Activated CD4-positive, CD25-positive, alpha-beta regulatory T cell treated with anti-CD3 and anti-CD28 coated beads, Interleukin-2, amount 50 U/mL, for 24 hours (primary cell): ENCODE measurements at places on chromosomes 1 and 21.
A peak's percentile ranks its signal among the peaks of the same experiment; 100 is the strongest.

DNA sequence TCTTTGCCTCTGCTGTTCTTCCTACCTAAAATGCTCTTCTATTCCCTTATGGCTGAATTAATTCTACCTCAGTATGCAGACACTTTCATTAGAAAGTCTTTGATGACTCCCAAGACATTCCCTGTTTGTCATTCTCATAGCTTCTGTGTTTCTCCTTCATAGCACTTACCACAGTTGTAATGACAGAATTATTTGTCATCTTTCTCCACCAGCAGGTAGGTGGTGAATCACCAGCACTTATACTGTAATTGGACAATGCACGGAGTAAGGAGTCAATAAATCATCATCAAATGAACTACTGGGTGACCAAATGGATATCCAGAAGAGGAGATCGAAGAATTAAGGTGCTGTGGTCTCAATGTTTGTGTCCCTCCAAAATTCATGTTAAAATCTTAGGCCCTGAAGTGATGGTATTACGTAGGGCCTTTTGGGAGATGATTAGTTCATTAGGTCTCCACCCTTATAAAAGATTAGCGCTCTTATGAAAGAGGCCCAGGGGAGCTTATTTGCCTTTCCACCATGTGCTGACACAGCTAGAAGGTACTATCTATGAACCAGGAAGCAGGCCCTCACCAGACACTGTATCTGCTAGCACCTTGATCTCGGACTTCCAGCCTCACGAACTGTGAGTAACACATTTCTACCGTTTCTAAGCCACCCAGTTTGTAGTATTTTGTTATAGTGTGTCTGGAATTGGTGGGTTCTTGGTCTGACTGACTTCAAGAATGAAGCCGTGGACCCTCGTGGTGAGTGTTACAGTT lies 2.4 kb upstream of the CCT8 start:
- no peak for ATAC-seq

DNA sequence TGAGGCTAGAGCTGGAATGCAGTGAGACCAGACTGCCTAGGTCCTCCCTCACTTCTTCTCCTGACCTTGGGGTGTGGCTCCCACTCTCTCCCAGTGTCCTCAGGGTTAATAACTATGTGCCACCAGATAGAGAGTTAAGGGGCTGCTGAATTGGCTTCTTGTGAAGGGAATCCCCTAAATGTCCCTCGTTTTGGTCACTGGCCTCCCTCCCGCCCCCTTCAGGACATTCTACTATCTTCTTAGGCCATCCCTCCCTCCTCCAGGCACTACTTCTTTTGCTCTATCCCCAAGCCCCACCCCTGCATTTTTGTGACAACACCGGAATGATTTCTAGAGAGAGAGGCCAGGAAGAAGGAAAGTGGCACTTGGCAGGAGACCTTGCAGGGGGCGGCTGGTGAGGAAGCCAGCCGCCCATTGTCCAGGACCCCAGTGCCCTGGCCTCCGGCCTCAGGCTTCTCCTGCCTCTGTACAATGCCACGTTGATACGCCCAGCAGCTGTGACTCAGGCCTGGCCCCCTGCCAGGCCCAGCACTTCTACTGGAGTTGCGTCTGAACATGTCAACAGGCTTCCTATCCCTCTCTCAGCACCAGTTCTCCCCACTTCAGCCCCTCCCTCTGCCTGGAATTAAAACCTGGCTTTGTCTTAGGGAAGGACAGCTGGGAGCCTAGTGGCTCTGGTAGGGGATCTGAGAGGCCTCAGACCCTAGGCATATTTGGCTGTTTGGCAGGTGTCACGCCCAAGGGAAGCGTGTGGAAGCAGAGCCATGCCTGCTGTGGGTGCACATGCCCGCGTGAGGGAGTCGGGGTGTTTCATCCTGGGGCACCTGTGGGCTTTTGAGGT lies 9.1 kb downstream of the LMNA start:
- no peak for ATAC-seq

DNA sequence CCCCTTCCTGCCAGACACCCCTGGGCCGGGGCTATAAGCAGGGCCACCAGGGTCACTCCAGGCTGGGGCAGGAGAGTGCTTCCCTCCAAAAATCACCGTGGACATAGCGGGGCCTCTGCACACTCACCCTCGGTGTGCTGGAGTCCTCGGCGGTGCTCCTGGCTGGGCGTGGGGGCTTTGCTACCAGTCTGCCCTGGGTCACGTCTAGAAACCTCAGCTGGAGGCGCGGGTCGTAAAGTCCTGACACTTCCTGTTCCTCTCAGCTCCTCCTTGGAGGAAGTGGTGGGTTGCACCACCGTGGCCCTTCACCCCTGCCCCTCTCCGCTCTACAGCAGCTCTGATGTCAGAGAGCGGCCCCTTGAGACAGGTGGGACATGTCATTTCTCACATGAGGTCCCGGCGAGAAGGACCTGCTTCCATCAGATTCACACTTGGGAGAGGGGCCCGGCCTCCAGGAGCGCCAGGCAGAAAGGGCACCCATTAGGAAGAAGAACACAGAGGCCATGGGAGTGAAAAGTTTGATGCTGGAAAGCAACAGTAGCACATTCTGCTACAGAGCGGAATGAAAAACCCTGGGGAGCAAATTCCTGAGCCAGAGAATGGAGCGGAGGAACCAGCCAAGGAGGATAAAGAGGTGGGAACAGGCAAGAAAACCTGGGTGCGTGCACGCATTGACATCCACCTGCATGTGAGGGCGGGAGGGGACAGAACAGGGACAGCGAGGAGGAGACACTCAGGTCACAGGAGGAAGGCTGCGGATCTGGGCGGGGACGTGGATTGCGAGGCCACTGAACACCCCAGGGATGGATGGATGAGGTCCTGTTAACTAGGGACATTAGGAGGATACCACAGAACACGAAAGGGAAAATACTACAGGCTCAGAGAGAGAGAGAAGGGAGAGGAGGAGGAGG lies at the start of gene ITGB2:
Gene ITGB2, minus strand, starts transcription at position 206 of the 911 bp plus-strand sequence. CDS start 10,117 bp downstream, outside the sequence.
- ATAC-seq = peak; percentile 79

DNA sequence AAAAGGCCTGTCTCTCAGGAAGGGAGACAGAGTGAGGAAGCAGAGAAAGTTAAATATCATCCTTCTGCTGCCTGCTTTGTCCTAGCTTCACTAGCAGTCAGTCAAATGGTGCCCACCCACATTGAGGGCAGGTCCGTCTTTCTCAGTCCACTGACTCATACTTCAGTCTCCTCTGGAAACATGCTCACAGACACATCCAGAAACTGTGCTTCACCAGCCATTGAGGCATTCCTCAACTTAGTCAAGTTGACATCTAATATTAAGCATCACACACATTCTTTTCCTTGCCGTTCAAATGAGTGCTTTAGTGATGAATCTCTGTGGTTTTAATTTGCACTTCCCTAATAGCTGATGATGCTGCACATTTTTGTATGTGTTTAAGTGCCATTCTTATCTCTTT lies 777.8 kb upstream of the PRMT6 start:
- no peak for ATAC-seq

- no peak for ATAC-seq
These were observed 44.6 kb downstream of the COQ8A start for GRCh38 chr1:226984521-226985238.

DNA sequence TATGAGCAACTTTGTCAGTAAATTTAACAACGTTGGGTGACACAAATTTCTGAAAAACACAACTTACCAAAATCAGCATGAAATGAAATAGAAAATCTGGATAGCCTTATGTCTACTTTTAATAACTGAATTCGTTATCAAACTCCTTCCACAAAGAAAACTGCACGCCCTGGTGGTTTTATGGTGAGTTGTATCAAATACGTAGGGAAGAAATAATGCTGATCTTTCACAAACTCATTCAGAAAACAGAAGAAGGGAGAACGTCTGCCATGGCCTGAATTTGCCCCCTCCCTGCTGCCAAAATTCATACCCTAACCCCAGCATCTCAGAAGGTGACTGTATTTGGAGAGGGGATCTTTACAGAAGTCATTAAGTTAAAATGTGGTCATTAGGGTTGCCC lies 50.0 kb upstream of the COL18A1 start:
- no peak for ATAC-seq

GRCh38 chr1:157368363-157368762 lies 184.0 kb downstream of the FCRL5 start:
- ATAC-seq = no peak

DNA sequence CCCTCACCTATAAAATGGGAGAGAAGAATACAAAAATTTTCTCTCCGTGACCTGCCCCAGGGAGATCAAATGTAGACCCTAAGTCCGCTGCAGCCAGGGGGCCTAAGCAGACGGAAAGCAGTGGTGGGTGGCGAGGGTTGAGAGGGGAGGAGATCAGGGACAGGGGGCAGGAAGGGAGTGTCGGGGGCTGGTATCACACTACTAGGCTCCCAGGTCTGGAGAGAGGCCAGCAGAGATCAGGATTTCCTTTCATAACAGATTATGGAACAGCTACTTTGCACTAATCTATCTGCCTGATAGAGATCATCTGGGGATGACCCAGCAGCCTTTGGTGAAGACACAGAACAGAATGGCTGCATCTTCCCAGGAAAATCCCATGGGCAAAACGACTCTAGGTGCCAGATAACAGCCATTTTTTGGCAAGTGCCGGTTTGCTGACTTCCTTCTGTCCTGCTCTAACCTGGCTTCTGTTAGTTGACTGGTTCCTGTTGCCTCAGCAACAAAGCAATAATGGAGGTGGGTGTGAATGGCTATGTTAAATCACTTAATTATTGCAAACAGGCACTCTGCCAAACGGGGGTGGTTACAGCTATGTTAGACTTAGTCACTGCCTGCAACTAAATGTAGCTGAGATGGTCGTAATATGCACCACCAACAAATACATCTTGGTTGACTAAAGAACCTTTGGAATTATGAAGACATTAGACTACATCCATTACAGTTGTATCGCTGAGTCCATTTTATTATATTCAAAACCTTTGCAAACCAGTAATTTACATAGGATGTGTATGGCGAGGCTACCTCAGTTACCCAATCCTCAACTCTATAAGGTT lies 30.0 kb upstream of the EPS8L3 start:
- peak; percentile 40 for ATAC-seq

DNA sequence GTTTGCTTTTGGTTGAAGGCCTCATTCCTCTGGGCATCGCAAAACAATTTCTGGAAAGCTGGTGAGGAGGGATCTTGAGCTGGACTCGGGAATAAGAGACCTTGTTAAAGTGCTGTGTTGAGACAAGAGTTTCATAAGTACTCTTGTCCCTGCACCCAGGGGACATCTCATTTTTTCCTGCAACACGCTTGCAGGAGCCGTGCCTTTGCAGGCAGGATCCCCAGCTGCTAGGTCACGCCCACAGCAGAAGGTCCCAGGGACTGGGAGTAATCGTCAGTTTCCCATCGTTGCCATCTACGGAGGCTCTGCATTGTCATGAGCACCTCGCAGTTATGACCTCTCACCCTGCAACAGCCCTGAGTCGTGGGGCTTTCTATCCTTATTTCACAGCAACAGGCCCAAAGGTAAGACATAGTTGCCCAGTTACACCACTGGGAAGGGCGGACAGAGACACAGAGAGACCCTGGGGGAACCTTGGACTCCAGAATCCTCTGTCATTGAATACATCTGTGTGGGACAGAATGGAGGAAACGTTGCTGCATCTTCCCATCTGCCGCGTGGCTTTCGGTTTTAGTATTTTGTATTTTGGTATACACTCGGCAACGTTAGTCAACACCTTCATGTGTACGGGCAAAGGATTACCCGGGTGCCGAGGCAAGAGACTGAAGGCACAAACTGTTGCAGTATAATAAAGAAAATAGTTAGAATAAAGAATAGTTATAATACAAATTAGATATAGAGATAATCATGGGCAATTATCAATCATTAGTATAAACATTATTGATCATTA lies 60.4 kb upstream of the DMRTB1 start:
- ATAC-seq = no peak

- peak; percentile 18 for ATAC-seq
These were observed 531 bp upstream of the HMGN2 start for GRCh38 chr1:26471498-26472319.

- no peak for ATAC-seq
These were observed 237.0 kb downstream of the GPATCH2 start for GRCh38 chr1:217393896-217394295.

GRCh38 chr21:37437376-37438080 lies 71.0 kb downstream of the DYRK1A start:
- ATAC-seq = no peak

- ATAC-seq = no peak
These were observed 6.4 kb downstream of the PADI1 start for GRCh38 chr1:17211377-17211776.

DNA sequence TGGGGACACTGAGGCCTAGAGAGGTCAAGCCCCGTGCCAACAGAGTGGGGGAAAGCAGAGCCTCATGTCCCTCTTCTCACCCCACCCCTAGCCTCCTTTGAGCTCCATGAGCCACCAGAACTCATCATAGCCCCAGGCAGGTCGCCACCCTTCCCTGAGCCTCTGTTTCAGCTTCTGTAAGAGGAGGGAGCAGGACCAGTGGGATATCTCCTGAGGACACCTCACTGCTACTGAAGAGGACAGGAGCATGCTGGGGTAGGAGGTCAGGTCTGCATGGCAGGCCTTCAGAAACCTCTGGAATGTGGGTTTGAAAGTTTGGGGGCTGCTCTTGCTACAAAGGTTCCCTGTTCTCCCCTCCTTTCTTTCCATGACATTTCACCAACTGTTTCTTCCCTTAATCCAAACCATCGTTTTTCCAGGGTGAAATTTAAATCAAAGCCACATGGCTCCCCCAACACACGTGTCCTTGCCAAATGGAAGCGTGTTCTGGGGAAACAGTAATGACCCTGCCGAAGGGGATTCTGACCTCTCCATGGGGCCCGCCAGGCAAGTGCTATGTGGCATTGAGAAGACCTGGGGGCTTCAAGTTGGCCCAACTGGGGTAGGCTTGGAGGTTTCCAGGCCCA lies 88.1 kb upstream of the RUNX3 start:
- no peak for ATAC-seq

GRCh38 chr21:37828556-37828955 lies 87.7 kb downstream of the KCNJ6 start:
- no peak for ATAC-seq

- no peak for ATAC-seq
These were observed 46.2 kb downstream of the NAV1 start for GRCh38 chr1:201585093-201585483.

GRCh38 chr1:15146971-15147376 lies 6.6 kb upstream of the TMEM51 start:
- no peak for ATAC-seq

DNA sequence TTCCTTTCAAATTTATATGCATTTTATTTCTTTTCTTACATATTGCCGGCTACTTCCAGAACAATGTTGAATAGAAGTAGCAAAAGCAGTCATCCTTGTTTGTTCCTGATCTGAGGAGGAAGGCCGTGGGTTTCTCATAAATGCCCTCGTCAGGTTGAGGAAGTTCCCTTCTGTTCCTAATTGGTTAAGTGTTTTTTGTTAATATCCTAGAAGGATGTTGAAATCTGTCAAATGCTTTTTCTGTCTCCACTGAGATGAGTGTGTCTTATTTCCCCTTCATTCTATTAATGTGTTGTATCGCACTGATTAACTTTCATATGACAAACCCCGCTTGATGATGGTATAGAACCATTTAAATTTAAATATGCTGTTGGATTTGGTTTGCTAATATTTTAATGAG lies 15.4 kb downstream of the TTLL10 start:
- no peak for ATAC-seq

GRCh38 chr1:95207223-95207935 lies 26.6 kb upstream of the RWDD3 start:
- ATAC-seq = no peak

GRCh38 chr1:221878134-221878533 lies 136.2 kb upstream of the DUSP10 start:
- peak; percentile 83 for ATAC-seq
